ENCODE measurements at places on chromosomes 16 and 17.
A peak's percentile ranks its signal among the peaks of the same experiment; 100 is the strongest.

- DNase-seq: no peak
Observed at GRCh38 chr16:82728901-82729300, 102.1 kb downstream of the CDH13 start.

- DNase-seq: no peak
Observed at GRCh38 chr16:4927661-4928060, 9.3 kb downstream of the PPL start.

GRCh38 chr16:31429314-31429713 lies 1.2 kb upstream of the COX6A2 start:
- DNase-seq: no peak

- no peak for DNase-seq
Observed at GRCh38 chr17:33498069-33498468, 205.0 kb upstream of the ASIC2 start.

DNA sequence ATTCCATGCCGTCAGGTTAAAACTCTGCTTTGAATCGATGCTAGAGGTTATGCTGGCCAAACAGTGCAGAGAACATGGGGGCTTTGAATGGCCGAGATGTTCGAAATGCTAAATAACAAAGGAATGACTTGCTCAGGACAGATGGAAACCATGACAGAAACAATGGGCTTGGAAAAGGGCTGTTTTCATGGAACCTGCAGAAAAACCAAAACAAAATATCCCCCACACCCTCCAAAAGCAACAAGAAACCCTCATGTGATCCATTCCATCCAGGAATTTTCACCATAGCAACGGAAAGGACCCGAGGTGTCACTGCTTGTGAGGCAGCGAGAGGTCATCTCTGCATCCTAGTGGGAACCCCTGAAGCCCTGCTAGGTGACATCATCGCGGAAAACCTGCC lies 25.5 kb downstream of the GPRC5B start:
- no peak for DNase-seq

- DNase-seq: no peak
Observed at GRCh38 chr16:74607310-74607961, 522 bp upstream of the GLG1 start.

DNA sequence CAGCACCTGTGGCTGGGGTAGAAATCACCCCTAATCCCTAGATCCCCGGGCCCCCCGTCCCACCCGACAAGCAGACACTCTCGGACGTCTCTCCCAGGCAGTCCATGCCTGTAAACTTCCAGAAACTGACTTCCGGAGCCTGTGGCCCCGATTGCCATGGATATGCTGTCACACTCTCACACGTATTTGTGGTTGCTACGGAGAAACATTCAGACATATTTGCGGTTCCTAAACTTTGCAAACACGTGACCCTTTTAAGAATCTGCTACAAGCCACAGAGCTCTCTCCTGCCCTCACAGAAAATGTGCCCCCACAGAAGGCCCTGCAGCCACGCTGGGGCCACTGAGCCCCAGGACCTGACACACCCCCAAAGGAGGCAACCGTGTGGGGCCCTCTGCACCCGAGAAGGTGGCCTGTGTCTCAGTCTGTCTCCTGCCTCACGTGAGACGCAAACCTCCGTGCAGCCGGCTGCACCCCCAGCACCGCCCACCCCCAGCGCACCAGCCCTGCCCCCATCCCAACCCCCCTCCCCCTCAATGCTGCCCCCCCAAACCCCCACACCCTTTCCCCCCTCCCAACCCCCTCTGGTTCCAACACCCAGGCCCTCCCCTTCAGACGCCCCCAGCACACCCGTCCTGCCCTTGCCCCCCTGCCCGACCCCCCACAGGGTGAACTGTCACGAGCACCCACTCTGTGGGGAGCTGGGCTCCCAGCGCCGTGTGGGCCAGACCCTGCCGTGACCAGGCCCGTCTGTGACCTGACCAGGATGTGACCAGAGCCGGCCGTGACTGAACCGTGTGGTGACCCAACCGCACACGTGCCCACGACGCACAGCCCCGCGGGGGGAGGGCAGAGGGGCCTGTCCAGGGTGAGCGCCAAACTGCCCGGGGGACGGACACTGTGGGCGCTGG lies 66.3 kb upstream of the METRNL start:
- no peak for DNase-seq

DNA sequence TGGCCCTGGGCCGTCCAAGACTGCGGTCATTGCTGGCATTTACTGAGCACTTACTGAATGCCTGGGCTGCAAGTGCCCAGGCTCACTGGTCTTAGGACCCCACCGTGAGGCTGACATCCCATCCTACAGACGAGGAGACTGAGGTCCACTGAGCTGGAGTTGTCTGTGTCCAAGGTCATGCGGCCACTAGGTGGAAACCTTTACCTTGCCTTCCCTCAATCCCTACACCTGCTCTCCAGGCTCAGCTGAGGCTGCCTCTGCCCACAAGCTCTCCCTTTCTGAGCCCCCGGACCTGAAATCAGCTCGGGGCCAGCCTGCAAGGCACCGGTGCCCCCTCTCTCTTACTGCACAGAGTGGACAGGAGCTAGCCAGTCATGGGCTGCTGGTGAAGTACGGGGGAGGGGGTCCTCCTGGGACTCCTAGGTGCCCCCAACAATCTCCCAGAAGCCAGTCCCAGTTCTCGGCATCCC lies 1.5 kb downstream of the CASKIN1 start:
- DNase-seq: peak; percentile 80

DNA sequence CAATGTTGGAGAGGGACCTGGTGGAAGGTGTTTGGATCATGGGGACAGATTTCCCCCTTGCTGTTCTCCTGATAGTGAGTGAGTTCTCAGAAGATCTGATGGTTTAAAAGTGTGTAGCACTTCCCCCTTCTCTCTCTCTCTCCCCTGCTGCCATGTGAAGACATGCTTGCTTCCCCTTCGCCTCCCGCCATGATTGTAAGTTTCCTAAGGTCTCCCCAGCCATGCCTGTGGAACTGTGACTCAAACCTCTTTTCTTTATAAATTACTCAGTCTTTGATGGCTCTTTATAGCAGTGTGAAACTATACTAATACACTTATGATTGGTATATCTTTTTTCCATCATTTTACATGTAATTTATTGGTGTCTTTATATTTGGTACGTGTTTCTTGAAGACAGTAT lies 13.4 kb downstream of the ADGRG5 start:
- no peak for DNase-seq

- no peak for DNase-seq
Observed at GRCh38 chr17:30848021-30848420, 16.3 kb downstream of the ATAD5 start.

- DNase-seq: peak; percentile 84
Observed at GRCh38 chr17:8057691-8058114, 18.8 kb downstream of the ALOX15B start.

- DNase-seq: no peak
Observed at GRCh38 chr17:31085563-31085962, 9.2 kb upstream of the NF1 start.

GRCh38 chr16:87123356-87124001 lies 193.7 kb downstream of the C16orf95 start:
- no peak for DNase-seq

DNA sequence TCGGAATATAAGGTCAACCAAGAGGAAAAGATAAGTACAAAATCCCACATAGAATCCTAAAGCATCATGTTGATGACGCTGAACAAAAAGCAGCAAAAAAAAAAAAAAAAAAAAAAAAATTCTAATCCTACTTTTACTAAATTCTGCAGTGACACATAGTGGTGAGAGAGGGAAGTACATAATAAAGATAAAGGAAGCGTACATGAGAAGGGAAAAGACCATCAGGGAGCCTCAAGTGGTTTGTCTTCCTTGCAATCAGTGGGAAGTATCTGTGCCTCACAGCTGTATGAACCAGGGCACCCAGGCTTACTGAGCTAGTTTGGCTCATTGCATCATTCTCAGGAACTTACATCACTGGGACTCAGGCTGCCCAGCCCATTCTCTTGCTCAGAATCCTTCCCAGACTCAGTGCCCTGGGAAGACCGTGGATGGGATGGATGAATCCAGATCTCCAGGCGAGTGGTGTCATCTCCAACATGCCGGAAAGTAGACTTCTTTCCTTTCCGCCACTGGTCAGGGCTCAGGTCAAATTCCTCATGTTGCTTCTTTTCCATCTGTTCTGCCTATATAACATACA lies 21.2 kb downstream of the SMG6 start:
- DNase-seq: peak; percentile 52

DNA sequence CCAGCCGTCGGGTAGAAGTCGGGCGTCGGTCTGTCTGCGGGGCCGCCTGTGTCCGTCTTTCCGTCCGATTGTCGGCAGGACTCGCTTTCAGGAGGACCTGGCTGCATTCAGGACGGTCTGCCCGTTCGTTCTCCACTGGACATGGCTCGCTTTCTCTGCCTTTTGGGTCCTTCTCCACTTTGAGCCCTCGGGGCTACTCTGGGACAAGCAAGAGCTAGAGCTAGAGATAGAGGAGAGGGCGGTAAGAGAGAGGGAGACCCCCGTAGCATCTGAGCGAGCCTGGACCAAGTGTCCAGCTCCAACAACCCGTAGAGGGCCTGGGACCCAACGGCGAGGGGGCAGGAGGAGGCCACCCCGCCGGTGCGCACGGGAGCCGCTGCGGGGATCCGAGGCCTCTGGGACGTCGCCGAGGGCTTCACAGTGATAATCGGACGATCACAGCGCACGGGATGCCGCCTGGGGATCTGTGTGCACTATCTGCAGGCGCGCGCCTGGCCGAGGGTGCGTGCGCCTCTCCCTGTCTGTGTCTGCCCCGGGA lies 4.5 kb downstream of the TBX4 start:
- no peak for DNase-seq

DNA sequence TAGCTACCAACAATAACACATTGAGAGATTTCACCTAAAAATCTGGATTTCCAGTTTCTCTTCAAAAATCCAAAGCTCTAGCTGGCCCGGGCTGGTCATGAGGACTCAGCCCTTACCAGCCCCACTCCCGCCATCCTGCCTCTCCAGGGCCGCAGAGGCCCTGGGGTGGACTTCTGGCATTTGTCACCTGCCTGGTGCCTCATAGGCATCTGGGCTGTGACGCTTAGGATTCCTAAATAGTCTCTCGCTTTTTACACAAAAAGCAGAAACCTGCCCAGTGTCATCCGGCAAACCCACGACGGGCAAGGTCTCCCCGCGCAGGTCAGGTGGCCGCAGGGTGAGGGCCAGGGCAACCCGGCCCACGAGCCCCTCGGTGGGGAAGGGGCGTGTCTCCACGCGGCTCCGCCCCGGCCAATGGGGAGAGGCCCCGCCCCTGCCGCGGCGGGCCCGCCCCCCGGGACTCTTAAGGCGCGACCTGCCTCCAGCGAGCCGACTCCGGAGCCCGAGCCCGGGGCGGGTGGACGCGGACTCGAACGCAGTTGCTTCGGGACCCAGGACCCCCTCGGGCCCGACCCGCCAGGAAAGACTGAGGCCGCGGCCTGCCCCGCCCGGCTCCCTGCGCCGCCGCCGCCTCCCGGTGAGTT lies at the start of gene VASN:
Gene VASN (plus strand): TSS at position 492 of the 644 bp plus-strand sequence. CDS start 9,030 bp downstream, outside the sequence.
- peak; percentile 97 for DNase-seq

DNA sequence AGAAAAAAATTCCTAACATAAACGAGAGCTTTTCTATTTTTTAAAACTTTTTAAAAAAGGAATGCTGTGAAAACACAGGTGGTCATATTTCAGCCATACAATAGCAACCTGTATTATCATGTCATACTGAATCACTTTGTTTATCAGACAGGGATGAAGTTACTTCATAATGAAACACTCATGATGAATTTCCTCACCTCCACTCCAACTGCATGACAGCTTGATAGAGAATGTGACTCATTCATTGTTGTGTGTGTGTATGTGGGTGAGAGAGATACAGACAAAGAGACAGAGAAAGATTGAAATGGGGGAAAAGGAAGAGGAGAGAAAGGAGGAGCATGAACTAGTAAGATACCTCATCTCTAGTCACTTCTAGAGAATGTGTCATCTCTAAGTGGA lies 109.0 kb downstream of the SYCE1L start:
- no peak for DNase-seq

- DNase-seq: peak; percentile 74
Observed at GRCh38 chr17:40075201-40075941, 12.6 kb downstream of the THRA start.

- DNase-seq: no peak
Observed at GRCh38 chr16:71536752-71537499, 10.7 kb downstream of the CHST4 start.

- DNase-seq: no peak
Observed at GRCh38 chr16:72794319-72794718, 253.6 kb downstream of the ZFHX3 start.

DNA sequence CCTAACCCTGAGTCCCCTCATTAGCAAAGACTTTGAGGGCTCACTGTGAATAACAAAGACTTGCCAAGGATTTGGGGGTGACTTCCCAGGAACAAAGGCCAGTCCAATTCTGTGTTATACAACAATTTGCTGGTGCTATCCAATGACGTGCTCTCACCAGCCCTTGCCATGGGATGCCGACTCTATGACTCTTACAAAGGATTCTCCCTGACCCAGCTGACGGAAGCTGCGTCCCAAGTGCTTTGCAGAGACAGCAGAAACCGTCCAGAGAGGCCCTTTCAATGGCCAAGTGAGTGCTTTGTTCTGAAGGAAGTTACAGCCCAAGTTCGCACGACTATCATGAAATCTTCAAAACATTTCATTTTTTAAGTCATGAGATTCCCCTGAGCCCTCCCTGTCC lies 345.3 kb upstream of the TNRC6C start:
- DNase-seq: no peak

DNA sequence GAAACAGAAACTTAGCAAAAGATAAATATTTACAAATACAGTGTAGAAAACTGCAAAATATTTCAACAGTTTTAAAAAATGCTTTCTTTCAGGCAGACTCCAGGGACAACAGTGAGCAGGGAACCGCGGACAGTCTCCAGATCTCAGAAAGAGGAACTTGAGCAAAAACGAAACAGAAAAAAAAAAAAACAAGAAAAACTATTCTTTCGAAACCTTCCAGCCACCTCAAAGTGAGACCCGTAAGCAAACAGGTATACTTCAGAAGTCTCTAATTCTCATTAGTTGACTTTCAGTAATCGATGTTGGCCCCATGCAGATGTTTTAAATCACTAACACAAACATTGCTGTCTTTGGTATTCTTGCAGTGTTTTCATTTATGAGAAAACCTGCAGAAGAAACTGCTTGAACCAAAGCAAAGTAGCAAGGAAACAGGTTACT lies 15.7 kb upstream of the CCL1 start:
- peak; percentile 72 for DNase-seq

DNA sequence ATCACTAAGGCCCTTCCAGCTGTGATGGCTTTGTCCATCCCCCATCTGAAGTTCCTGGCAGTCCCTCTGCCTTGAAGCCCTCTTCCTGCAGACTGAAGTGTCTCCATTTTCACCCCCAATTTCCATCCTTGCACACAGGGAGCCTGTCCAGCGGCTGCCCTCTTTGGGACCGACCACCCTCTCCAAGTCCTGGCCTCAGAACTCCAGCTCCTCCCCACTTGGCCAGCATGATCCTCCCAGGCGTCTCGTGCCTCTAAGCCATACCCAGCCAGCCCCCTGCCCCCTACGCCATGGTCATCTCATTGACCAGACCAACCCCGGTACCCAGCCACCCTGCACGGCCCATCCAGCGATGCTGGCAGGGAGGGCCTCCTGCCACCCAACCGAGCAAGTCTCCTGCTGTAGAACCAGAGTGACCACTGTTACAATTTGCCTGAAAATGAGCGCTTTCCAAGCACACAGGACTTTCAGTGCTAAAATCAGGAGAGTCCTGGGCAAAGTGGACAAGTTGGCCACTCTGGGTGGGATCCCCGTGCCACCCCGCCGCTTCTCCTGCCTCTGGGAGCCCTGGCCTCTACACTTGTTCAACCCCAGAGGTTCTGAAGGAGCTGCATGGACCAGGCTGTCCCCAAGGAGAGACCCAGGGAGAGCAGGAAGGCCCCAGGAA lies 362.0 kb downstream of the SEC14L1 start:
- no peak for DNase-seq

Data from GM13977 (cell line).